RCC 7860 (cell line): ENCODE measurements at places on chromosomes 11 and 22.

DNA sequence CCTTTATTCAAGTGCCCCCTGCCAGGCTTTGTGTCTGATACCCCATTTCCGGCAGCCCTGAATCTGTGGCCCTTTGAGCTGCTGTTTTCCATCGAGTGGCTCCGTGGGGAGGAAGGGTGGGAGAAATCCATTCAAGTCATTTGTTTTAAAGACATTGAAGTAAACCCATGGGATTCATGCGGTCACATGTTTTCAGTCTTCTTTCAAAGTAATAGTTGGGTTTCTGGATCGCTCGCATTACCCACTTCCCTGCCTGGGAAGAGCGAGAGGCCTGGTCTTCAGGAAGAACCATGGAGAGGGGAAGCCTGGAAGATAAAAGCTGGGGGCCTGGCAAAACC is 14.4 kb downstream of the DAGLA start:
- DNase-seq: no peak

GRCh38 chr22:42194953-42195352 is 64.3 kb upstream of the CYP2D6 start:
- no peak for DNase-seq

DNA sequence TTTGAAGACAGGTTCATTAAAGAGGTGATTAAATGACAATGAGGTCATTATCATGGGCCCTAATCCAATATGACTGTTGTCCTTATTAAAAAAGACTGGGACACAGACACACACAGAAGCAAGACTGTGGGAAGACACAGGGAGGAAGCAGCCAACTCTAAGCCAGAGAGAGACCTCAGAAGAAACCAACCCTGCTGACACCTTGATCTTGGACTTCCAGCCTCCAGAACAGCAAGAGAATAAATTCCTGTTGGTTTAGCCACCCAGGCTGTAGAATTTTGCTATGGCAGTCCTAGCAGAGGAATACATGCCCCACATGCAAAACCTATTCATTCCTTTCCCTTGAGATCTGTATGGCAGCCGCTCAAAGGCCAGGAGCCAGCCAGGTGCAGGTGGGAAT is 35.6 kb upstream of the CACNG2 start:
- DNase-seq: no peak

GRCh38 chr11:1163911-1164735 is 6.4 kb downstream of the MUC5AC start:
- DNase-seq: no peak

- peak; percentile 16 for DNase-seq
Measured at GRCh38 chr22:34804604-34805003, 261.4 kb upstream of the ISX start.

- DNase-seq: peak; percentile 35
Measured at GRCh38 chr22:32985899-32986765, 72.0 kb downstream of the SYN3 start.

DNA sequence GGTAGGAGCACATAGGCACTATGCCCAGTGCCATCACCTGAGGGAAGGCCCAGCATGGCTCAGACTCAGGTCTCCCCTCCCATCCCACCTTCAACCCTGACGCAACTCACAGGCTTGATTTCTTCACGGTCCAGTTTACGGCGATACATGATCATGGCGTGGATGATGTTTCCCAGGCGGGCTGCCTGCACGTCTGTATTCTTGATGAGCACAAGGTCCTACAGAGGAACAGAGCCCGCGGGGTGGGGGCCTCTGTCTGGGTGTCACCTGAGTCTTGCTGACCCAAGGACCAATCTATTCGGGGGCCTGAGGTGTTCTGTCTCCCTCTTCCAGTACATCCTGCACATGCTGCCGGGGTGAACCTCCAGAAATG is 3.9 kb downstream of the CPT1B start:
- no peak for DNase-seq

- DNase-seq: no peak
Measured at GRCh38 chr22:45413368-45414211, at the start of the genes RIBC2 and SMC1B. TSS of gene RIBC2 (plus strand) at chr22:45413693. CDS start at chr22:45413887, 194 bp downstream. TSS of gene SMC1B (minus strand) at chr22:45413599. CDS start at chr22:45413567, 32 bp downstream.
